ENCODE measurements at places on chromosomes 7 and 10.

- DNase-seq, result no peak
These were observed 7.1 kb downstream of the ZNF736 start for GRCh38 chr7:64320547-64321513.

DNA sequence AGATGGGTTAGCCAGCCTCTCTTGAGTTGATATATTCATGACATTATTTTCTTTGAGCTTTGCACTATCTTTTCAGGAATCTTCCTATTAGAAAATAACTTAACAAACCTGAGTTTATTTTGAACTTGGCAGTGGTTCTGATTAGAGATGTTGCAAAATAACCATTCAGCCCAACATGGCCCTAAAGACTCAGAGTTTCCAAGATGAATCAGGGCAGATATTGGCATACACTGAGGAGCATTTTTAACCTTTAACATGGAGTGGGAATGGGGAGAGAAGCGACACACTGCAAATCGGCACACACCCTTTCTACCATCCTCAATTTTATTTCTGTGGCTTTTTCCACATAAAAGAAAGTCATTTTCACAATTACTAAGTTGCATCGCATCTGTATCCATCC lies 190.8 kb downstream of the TRIL start:
- no peak for DNase-seq

DNA sequence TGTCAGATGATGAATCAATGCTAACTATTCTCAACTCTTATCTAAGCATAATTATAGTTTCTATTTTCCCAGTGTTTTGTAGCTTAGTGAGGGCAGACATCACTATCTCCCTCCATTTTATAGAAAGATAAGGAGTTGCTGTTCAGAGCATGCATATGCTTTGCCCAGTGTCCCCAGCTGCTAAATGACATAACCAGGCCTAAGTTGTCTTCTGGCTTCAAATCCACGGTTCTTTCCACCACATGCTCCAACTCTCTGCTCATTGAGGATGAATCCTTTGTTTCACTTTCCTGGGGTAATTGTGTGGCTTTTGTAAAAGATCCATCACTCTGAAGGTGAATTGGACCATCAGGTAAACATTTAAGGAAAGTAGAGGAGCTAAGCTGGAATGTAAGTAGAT lies 134.0 kb downstream of the SNX10 start:
- DNase-seq, result no peak

DNA sequence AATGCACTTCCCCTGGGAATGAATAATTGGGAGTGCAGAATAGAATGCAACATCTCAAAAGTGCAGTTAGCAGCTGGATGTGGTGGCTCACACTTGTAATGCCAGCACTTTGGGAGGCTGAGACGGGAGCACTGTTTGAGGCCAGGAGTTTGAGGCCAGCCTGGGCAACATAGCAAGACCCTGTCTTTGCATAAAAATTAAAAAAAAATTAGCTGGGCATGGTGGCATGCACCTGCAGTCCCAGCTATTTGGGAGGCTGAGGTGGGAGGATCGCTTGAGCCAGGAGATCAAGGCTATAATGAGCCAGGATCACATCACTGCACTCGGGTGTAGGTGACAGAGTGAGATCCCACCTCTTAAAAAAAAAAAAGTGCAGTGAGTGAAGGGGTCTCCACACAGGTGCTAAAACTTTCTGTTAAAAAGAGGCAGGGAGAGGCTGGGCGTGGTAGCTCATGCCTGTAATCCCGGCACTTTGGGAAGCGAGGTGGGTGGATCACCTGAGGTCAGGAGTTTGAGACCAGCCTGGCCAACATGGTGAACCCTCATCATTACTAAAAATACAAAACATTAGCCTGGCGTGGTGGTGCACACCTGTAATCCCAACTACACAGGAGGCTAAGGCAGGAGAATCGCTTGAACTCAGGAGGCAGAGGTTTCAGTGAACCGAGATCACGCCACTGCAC lies 13.5 kb upstream of the ZMIZ1 start:
- no peak for DNase-seq

GRCh38 chr10:53491774-53492173 lies 719.2 kb upstream of the MBL2 start:
- DNase-seq, result no peak

- DNase-seq, result no peak
These were observed 48.1 kb downstream of the ATRNL1 start for GRCh38 chr10:115141254-115141653.

DNA sequence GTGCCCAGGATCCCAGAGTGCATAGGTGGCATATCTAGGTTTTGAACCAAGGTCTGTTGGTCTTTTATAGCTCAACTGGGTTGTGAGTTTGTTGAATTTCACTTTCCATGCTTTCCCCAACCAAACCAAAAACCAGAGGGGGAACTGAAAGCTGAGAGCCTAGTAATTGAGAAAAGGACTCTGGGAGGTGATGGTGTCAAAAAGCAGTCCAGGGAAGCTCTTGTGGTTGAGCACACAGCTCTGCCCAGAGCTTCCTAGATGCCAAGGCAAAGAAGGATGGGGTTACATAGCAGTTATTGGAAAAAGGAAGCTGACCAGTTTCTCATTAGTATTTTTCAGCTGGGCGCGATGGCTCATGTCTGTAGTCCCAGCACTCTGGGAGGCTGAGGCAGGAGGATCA lies 9.9 kb downstream of the POR start:
- DNase-seq, result no peak

- no peak for DNase-seq
These were observed 7.8 kb upstream of the GPR22 start for GRCh38 chr7:107461938-107462533.

GRCh38 chr7:74058486-74058885 lies 25.1 kb upstream of the LIMK1 start:
- DNase-seq, result no peak

DNA sequence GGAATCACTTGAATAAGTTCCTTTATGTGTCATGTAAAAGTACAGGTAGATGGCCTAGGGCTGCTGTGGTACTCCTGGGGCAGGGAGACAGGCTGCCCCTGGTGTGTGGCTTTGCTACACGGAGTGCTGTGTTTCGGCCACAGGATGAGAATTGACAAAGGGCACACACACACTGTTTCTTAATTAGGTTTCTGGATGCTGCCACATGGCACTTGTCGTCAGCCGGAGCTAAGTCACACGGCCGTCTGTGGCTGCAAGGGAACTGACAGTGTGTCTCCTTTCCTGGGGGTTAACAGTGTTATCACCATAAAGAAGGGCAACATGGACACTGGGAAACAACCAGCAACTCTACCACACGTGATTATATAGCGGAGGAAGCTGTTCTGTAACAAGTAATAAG lies 55.7 kb upstream of the CREB5 start:
- no peak for DNase-seq

- no peak for DNase-seq
These were observed 676.7 kb downstream of the PCDH15 start for GRCh38 chr10:54124209-54124885.

DNA sequence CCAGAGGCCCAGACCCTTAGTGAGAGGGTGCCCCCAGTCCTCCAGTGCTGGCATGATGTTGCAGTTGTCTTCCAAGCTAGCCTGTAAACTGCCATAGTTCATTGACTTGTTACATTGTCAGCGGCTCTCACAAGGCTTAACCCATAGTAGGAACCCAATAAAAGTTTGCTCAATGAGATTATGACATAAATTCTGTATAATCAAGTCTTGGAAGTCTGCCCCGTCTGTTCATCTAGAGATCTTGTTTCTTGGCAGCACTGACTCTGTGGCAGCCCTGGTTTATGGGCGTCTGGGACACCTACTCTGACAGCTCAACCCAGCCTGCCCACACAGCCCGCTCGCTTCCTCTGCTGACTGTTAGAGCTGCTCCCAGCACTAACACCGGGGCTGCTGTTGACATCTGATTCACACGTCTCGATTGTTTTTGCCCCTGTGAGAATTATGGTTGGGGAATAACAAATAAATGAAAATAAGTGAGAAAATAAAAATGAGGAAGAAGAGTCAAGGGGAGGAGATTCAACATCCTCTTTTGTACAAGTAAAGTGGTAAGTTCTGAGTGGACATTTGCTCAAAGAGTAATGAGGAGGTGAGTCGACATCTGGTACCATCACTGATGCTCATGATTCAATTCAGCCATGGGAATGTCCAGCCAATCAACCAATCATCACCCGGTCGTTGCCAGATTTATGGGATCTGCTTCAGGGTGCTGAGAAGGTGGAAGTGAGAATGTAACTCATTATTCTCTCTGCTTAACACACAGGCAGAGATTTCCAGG lies 160.8 kb downstream of the SPAG6 start:
- DNase-seq, result no peak

- DNase-seq, result no peak
These were observed 40.0 kb upstream of the INSIG1 start for GRCh38 chr7:155257482-155258225.

GRCh38 chr10:79209340-79209739 lies 137.9 kb upstream of the PPIF start:
- no peak for DNase-seq
